ENCODE measurements at places on chromosomes 12 and 14.

GRCh38 chr14:33401311-33401710 is 462.6 kb downstream of the NPAS3 start:
- no peak for DNase-seq

DNA sequence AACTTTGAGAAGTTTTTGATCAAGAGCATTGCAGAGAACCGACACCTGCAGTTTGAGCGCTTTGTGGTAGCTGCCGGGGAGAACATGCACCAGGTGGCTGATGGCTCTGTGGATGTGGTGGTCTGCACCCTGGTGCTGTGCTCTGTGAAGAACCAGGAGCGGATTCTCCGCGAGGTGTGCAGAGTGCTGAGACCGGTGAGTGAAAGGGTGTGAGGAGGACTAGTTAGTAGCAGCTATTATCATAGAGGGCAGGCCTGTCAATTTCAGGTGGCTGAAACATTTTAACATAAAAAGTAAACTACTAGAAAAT is 27.0 kb upstream of the HIGD1C start:
- no peak for DNase-seq

GRCh38 chr12:69027411-69027881 is 94.5 kb upstream of the CPM start:
- no peak for DNase-seq

DNA sequence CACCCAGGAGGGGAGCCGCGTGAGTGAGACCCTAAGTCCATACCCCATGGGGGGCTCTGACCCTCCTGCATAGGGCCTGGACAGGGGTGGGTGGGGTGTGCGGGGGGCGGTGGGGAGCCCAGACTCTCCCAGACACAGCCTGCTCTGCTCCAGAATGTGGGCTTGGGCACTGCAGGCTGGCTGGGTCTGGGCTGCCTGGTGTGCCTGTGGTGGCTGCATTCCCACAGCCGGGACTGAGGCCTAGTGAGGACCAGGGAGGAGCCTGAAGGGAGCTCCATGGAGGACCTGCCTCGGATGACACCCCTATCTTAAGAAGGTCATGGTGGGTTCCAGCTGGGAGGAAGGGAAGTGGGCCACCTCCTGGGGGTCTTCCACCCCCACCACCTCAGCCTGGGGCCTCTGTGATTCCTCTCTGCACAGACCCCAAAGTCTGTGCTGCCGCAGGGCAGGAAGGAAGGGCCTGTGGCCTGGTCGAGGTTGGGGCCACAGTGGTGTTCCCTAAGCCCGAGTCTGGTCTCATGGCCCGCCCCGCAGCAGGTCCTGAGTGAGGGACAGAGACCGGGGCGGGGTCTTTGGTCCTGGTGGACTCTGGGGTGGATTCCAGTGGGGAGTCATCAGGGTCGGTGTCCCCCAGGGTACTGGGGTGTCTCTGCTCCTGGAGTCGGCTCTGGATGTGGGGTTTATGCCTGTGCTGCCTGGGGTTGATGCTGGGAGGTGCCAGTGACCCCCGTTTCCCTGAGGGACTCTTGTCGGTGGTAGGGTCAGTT is 392.3 kb downstream of the TMEM121 start:
- no peak for DNase-seq

- DNase-seq, result no peak
These were observed 32.7 kb downstream of the ZNF605 start for GRCh38 chr12:132923356-132923909.
